Activated T-cell treated with anti-CD3 and anti-CD28 coated beads, Interleukin-2, amount 50 U/mL, for 72 hours (primary cell): ENCODE measurements at places on chromosomes 11 and 22.

DNA sequence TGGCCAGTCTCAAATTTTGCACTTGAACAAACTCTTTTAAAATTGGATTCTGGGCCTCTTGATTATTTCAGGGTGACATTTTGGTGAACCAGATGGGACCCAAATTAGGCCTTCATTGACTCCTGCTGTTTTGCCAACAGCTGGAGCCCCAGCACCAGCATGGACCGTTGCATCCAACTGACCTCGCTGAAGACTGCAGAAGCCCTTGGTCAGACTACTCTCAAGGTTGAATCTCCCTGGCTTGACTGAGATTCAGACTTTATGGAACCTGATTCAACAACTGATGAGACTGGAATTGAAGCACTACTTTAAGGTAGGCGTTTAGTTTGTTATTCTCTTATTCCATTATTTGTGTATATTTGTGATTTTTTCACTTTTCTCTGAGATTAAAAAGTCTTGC is 41.7 kb downstream of the NARS2 start:
- DNase-seq = no peak

DNA sequence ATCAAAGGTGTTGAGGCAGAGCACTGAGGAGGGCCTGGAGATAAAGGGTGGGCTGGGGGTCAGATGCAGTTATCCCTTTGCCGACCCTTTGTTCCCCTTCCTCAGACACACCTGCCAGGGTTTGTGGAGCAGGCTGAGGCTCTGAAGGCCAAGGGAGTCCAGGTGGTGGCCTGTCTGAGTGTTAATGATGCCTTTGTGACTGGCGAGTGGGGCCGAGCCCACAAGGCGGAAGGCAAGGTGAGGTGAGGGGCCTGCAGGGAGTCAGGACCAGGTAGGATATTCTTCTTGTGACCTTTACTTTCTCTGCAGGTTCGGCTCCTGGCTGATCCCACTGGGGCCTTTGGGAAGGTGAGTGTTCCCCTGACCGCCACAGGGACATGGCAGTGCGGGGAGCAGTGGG is 2.6 kb downstream of the PRDX5 start:
- no peak for DNase-seq

GRCh38 chr22:28442264-28442710 is 237.4 kb downstream of the TTC28 start:
- peak; percentile 87 for DNase-seq

DNA sequence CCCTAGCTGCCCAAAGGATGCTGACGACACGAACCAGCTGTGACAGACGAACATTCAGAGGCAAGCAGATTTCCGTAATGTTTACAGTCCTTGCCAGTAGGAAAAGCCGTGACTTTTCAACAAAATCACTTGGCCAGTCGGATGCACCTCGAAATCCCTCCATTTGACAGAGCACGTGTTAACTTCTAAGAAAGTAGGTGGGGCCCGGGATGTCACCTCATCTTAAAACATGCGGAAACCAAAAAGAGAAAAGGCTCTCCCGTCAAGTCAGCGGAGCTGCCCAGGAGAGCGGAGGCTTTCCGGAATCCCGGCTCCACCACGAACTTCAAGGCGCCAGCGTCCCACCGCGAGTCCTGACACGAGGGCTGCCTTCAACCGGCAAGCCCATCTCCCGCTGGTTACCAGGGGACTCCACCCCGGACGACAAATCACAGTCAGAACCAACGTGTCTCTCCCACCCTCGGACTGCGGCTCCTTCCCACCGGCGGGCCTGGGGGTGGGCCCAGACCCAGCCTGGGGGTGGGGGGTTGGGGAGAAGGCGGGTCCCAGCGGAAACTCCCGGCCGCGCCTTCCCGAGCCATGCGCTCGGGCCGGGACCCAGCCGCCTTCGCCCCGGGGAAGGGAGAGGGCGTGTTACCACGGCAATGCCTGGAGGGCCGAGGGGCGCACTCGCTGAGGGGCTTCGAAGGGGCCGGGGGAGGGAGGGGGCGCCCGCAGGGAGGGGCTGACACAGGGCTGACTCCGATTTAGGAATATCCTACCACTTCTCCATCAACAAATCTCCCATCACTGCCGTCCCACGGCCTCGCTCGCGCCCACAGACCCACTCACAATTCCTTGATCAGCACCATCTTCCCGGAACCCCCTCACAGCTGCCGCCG is 475 bp downstream of the PITPNB start:
- DNase-seq = peak; percentile 70

DNA sequence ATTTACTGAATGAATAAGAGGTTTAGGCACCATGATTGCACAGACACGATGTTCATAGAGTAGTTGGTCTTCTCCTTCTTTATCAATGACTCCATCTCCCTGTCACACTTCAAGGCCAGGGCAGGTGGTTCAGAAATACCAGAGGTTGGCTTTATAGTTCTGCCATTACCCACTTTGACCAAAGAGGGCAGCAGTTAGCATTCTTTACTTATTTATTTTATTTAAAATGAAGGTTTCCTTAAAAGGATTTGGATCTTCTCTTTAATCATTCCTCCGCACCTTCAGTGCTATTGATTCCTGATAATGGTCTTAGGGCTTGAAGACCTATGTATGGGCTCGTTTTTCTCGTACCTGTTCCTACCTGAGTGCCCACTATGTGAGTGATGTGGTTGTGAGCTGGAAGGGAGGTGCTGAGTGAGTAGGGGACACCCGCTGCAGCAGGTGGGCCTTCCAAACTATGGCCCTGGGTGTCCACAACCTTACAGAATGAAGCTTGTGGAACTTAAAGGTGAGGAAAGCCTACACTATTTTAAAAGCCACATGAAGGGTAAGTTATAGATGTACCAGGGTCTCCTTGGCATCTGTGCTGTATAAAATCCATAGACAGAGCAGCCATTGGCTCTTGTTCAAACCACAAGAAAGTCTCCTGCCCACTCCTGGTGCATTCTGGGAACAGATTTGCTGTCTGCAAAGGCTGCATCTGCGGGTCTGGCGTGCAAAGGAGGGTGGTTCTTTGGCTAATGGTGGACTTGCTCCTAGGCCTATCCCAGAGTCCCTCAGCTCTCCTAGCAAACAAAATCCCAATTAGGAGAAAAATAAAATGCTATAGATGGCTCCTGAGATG is 35.0 kb downstream of the TIMP3 start:
- no peak for DNase-seq

GRCh38 chr11:78840200-78840599 is 265.5 kb upstream of the NARS2 start:
- DNase-seq = no peak

DNA sequence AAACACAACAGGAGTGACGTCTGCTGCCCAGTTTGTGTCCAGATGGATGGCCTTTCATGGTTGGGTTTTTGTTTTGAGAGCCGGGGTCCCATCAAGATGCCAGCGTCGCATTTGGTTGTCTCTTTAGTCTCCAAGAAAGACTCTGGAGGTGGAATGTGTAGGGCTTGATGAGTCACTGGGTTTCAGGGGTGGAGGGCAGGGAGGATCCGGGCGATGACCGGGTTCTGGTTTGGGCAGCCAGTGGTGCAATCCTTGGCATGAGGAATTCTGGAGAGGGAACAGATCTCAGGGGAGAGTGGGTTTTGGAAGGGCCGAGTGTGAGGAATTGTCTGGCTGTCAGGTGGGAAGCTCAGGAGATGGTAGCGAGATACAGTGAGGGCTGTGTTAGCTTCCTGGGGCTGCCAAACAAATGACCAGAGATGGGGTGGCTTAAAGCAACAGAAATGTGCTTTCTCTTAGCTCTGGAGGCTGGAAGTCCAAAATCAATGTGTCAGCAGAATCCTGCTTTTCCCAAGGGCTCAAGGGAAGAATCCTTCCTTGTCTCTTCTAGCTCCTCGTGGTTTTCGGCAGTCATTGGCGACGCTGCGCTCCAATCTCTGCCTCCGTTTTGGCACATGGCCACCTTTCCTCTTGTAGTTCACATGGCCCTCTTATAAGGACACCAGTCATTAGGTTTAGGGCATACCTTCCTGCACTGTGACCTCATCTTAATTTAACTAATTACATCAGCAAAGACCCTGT is 26.4 kb upstream of the PPFIA1 start:
- DNase-seq = no peak

DNA sequence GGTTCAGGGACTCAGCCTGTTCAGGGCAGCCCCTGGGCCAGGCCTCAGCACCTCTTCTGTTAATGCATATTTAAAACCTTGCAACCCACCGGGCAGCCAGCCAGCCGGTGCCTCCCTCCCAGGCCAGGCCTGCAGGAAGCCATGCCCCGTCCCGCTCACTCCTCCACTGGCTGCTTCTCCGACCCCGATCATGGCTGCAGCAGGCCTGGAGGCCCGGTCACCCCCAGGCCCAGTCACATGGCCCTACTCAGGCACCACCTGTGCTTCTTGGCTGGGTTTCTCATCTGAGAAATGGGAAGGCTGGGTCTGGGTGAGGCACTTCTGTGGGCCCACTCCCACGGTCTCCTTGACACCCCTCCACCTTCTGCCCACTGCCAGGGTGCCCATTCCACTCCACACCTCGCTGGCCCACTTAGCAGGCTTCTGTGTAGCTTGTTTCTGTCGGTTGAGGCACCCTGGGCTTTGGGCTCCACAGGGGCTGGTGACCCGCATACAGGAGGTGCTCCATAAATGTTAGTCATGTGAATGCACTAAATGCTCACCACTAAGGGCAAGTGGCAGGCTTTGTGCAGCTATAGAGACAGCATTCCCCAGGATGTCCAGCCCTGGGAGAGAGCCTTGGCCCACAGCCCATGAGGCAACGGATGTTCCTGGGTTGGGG is 11.4 kb downstream of the RTN4R start:
- DNase-seq = no peak

DNA sequence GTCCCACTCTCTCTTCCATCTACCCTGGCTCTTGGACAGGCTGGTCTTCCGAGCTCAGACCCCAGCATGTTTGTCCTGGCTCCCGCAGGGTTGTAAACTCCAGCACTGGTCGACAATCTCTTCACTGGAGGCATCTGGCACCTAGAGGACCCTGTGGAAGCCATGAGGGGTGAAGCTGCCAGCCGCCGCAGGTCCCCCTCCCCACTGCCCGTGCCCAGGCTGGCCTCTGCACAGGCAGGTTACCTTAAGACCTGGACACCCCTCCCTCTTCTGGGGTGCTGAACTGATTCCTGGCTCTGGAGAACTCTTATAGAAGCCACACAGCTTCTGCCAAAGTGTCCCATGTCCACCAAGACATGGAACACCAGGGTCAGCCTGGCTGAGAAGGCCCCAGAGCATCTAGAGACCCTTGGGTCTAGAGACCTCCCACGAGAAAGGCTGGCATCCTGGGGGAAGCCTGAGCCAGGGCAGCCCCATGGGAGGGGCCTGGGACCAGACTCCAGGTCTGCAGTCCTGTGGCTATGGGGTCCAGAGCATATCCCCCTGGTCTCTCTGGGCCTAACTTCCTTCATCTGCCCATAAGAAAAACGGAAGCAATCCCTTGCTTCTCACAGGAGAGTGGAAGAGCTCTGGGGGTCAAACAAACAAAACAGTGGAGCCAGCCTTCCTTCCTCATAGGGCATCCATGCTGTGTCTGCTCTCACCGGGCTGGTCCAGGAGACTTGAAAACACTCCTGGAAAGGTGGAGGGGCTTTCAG is 30.6 kb downstream of the LMO1 start:
- DNase-seq = no peak

- peak; percentile 67 for DNase-seq
Measured at GRCh38 chr22:37843741-37844089, 419 bp downstream of the ANKRD54 start.

- DNase-seq = no peak
Measured at GRCh38 chr22:47371263-47372090, 609.0 kb downstream of the TBC1D22A start.

- no peak for DNase-seq
Measured at GRCh38 chr11:6204706-6205105, 651 bp upstream of the C11orf42 start.

- DNase-seq = peak; percentile 33
Measured at GRCh38 chr11:57432714-57433163, 5.8 kb upstream of the SLC43A3 start.

DNA sequence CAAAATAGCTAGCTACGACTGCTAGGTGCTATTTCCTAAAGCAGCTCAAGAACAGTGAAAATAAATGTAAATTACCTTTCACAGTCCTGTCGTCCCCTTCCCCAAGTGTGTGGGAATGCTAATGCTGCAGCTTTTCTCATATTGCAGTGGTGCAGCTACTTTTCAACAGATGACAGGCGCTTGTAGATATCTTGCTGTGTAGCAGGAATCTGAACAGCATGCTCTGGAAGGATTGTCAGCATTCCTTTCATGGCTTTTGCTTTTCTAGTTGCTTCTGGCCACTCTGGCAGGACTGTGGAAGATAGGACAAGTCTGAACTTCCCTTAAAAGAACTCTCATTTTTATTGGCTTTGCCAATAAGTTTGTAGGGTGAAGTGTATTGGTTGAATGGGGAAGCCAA is 18.8 kb downstream of the FAR1 start:
- no peak for DNase-seq

DNA sequence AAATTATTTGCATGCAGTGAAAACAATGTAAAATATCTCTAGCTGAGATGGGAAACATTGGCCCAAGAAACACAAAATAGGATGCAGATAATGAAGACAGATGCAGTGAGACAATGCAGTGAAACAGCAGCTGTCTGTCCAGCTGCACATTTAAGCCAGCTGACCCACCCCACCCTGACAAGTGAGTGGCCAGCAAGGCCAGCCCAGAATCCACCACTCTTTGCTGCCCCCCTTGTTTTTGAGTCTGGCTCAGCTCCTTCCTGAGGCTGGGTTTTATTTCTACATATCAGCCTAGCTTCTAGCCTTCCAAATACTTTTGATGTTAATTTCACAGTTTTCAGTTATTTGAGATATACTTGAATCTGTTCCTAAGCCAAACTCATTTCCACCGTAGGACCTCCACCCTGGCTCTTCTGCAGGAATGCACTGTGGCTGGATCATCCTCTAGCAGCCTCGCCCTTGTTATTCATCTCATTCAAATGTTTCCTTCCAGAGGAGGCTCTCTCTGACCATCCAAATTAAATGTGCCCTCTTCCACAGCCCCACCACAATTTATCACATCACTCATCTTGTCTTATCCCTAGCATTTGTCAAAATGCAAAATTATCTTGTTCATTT is 154.1 kb upstream of the POU2AF2 start:
- DNase-seq = no peak

DNA sequence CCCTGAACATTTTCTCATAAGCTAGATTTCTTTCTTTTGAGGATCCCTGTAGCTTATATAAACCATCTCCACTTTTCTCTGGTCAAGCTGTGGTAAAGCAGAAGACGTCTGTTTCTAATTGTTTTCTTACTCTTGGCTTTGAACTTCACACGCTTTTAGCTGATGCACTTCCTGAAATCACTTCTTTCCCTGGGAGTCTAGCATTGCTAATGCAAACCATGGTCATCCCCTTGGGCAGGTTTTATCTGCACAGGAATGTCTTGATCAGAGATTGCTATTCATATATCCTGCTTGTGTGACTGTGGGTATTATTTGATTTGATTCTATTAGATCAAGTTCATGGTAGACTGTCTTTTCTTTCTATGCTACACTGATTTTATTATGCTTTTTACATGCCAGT is 199.2 kb upstream of the POU2AF2 start:
- DNase-seq = no peak

- no peak for DNase-seq
Measured at GRCh38 chr11:47773882-47774281, 6.7 kb upstream of the FNBP4 start.

DNA sequence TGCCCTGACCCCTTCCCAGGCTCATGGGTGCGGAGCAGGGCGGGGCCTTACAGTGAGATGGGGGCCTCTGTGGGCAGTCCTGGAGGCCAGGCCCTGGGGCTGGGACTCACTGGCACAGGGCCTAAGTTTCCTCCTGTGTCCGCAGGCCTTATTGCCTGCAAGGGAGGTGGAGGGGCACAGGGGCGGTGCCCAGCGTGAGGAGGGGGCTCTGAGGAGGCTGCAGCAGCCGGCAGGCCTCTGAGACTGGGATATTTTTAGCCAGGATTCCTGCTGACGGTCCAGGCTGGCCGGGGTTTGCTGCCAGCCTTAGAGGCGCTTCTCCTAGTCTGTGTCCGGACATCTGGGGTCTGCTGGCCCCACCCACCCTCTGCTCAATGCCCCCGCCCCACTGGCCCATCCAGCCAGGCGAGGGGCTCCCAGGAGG is 5.7 kb upstream of the RTN4R start:
- no peak for DNase-seq
